Stimulated activated CD8-positive, alpha-beta memory T cell treated with anti-CD3 and anti-CD28 coated beads, Interleukin-7, amount 100 ng/mL, for 24 hours (primary cell): ENCODE measurements at places on chromosomes 2 and 18.

DNA sequence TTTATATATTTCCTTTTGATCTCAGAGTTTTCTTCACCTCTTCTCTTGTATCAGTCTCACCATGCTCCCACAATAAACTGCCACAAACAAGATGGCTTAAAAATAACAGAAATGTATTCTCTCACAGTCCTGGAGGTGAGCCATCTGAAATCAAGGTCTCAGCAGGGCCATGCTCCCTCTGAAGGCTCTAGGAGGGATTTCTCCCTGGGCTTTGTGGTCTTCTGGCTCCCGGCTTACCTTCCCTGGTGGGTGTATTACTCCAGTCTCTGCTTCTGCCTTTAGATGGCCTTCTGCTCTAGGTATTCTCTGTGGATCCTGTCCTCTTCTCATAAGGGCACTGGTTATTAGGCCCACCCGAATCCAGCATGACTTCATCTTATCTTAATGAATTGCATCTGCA is 994.7 kb upstream of the POU3F3 start:
- no peak for DNase-seq

- DNase-seq, result no peak
These were observed 55.8 kb upstream of the FAM136A start for GRCh38 chr2:70357684-70358071.

DNA sequence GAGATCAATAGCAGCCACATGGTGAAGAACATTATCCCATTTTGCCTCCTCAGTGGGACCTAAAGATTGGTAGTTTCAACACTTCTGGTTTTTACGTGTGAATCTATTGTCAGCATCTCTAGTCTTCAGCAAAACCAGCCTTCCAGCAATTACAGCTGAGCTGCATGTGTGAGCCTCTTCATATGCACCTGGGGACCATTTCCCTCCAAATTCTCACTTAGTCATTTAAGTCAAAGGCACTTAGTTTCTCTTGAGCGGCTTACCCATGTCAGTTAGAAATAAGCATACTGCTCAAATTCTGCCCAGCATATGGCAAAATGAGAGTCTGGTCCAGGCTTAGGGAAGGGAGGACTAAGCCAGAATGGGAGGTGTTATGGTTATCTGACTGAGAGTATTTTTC is 99.7 kb upstream of the NXPH2 start:
- no peak for DNase-seq

DNA sequence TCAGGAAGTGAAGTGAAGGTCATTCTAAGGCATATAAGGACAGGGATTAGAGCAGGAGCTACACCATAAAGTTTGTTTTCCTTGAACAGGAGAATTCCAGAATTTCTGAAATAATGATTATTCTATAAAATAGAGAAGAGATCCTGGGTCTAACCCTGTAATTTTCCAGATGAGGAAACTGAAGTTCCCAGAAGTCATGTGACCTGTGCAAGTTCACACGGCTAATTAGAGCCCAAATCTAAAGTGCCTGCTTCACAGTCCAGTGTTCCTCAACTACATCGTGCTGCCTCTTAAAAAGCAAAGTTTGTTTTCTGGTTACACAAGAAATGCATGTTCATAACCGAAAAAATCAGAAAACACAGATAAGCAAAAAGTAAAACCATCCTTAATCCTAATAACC is 34.9 kb downstream of the PLB1 start:
- no peak for DNase-seq

- DNase-seq, result no peak
These were observed 42.5 kb downstream of the STEAP3 start for GRCh38 chr2:119266091-119266589.

DNA sequence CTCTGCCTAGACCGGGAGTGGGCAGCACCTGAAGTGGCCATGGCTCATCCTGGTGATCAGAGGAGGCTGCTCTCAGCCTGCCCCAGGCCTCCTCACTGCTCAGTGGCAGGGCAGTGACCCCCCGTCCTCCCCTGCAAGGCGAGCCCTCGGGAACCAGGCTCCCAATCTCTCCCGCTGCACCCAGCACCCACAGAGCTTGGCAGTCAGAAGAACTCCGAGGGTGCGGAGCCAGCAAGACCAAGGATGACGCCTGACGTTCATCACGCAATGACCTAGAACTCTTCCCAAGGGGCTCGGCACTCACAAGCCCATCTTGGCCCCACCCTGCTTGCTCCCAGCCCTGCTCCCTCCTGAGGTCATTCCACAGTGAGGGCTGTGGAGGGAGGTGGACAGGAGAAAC is 189.8 kb upstream of the SALL3 start:
- DNase-seq, result no peak

GRCh38 chr18:46163091-46163490 is 58.9 kb downstream of the HAUS1 start:
- DNase-seq, result no peak

GRCh38 chr18:54952026-54952425 is 7.2 kb downstream of the CCDC68 start:
- DNase-seq, result no peak

GRCh38 chr2:152046940-152047339 is 51.9 kb downstream of the CACNB4 start:
- DNase-seq, result no peak

GRCh38 chr2:4883375-4883774 is 808.8 kb upstream of the SOX11 start:
- DNase-seq, result no peak

- DNase-seq, result no peak
These were observed 3.6 kb downstream of the INO80D start for GRCh38 chr2:206082298-206082843.

- DNase-seq, result no peak
These were observed 297.8 kb downstream of the SP3 start for GRCh38 chr2:173667415-173667814.

DNA sequence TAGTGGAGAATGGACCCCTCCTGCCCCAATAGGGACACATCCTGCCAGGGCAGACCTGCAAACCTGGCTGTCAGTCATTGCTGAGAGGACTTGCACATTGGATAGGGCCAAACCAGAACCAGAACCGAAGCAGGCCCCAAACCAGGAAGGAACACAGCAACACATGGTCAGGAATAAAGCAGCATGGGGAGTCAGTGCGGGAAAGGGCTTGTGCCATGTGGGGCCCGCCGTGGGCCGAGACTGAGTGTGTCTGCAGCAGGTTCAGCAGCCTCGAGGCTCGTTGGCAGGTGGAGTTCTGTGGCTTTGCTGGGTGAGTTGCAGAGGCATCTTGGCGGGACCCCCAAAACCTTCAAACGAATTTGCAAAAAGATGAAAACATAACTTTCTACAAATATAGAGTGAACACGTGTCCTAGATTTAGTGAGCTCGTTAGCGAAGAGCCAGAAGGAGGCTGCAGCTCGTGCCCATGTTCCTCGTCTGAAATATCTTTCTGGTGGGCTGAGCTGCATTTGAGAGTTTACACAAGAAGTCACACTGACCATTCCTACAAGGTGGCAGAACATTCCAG is 44.9 kb upstream of the LDLRAD4 start:
- DNase-seq, result no peak

GRCh38 chr18:21321711-21322110 is 79.7 kb downstream of the GREB1L start:
- no peak for DNase-seq

DNA sequence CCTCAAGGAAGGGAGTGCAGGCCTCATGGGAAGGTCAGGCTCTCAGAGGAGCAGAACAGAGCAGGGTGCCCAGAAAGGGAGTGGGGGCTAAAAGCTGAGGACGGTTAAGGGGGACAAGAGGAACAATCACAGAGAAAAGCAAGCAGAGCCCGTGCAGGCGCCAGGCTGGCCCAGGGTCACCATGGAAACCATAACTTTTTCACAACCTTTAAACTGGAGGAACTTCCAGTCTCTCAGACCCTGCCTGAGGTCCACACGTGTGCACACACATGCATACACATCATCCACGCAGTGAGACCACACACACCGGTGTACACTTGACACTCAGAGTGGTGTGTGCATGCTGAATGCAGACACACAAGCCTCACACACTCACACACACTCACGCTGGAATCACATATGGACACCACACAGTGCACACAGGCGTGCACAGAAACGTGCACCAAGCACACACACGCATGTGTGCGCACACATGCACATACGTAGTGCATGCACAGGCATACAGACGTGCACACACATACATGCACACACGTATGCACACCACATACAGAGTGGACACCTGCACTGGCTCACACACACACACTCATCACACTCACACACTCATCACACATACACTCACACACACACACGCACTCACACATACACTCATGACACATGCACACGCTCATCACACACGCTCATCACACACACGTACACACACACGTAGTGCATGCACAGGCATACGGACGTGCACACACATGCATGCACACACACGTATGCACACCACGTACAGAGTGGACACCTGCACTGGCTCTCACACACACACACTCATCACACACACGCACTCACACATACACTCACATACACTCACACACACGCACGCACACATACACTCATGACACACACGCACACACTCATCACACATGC is 37.2 kb upstream of the SNED1 start:
- DNase-seq, result no peak

DNA sequence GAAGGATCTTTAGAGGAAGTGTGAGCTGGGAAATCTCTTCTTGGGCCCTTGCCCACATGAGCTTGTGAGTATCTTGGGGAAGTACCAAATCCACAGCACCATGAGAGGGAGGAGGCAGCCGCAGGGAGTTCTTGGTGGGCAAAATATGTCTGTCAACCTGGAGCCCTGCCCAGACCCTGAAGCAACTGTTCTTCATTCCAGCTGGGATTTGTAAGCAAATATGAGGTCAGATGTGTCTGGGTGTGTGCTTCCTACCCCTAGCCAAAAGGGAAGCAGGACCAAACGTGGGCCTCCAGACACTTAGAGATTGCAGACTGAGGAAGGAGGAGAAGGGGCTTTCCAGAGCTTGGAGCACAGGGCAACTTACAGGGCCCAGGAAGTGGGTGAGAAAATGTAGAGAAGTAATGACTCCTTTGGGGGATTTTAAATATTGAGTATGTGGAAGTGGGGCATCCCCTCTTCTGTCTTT is 41.9 kb downstream of the TMEM247 start:
- no peak for DNase-seq

DNA sequence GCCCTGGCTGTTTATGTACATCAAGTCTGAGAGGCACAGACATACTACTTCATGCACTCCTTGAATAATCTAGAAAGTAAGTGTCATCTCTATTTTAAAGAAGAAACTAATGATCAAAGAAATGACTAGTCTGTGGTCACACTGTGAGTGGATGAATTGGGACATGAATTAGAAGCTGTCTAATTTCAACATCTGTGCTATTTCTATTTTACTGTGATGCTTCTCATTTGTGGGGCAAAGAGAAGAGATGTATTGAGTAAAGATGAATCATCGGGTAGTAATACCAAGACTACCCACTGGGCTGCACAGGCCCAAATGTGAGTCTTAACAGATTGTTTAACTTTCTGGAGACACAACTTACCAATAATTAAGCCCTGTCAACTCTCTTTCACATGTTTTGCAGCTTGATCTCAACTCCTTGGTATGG is 42.4 kb upstream of the MTIF2 start:
- DNase-seq, result no peak

GRCh38 chr2:228474466-228474865 is 293.0 kb upstream of the SPHKAP start:
- no peak for DNase-seq

- DNase-seq, result no peak
These were observed 324.2 kb upstream of the RGPD4 start for GRCh38 chr2:107502539-107502938.

GRCh38 chr2:30022444-30023071 is 101.2 kb upstream of the ALK start:
- no peak for DNase-seq

DNA sequence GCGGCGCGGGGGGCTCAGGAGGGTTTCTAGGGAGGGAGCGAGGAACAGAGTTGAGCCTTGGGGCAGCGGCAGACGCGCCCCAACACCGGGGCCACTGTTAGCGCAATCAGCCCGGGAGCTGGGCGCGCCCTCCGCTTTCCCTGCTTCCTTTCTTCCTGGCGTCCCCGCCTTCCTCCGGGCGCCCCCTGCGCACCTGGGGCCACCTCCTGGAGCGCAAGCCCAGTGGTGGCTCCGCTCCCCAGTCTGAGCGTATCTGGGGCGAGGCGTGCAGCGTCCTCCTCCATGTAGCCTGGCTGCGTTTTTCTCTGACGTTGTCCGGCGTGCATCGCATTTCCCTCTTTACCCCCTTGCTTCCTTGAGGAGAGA is 5.2 kb downstream of the PROC start:
- DNase-seq, result no peak

- DNase-seq, result no peak
These were observed 598.8 kb downstream of the SUCLG1 start for GRCh38 chr2:83860320-83860719.

DNA sequence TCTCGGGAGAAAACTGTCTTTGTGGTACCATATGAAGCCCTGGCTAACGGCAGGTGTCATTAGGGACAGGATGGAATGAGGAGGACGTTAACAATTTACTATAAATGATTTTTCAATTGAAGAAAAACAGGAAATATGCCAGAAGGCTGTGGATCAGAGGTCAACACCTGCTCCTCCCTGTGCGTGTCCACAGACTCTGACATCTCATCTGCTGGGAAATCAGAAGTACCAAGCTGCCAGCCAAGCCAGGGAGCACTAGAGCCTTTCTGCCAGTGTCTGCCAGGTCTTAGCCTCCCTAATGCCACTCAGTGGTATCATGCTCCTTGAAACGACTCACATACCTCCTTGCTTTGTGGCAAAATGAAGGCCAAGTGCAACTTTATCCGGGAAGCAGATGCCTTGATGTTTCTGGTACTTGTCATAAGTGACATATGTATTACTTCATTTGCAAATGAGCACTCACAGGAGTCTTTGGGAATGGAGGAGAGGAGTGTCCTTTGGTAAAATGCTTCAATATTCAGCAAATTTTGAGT is 541.1 kb downstream of the SATB2 start:
- no peak for DNase-seq

GRCh38 chr2:162123806-162124758 is 28.0 kb downstream of the GCG start:
- DNase-seq, result no peak

- DNase-seq, result no peak
These were observed 51.0 kb downstream of the SF3B1 start for GRCh38 chr2:197383825-197384224.

DNA sequence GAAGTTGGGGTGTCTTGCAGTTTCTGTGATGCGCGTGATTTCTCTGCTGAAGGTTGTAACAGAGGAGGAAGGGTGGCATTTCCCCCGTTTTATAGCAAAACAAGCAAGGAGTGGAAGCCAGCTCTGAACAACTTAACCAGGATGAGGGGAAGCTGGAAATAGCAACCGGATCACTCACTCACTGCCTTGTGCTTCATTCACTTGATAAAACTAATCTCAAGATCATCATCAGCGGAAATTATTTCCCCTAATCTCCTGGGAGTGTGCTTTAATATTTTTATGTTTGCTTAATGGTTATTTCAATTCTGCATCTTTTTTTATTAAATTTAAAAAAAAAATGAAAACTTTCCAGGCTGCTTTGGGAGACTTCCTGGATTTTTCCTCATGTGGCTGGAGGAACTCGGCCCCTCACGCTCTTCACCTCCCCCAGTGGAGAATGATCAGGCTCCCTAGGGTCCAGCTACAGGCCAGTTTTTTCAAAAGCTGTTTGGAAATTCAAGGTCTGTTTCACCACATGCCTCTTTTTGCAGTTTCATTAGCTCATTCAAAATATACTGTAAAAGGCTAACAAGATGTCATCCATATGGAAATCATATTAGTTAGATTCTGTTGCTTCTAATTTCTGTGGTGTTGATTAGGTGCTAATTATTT is 31.7 kb downstream of the CABLES1 start:
- no peak for DNase-seq

- no peak for DNase-seq
These were observed 115.7 kb upstream of the OSR1 start for GRCh38 chr2:19474128-19474527.
